ENCODE measurements at places on chromosomes 7 and 10.
A peak's percentile ranks its signal among the peaks of the same experiment; 100 is the strongest.

DNA sequence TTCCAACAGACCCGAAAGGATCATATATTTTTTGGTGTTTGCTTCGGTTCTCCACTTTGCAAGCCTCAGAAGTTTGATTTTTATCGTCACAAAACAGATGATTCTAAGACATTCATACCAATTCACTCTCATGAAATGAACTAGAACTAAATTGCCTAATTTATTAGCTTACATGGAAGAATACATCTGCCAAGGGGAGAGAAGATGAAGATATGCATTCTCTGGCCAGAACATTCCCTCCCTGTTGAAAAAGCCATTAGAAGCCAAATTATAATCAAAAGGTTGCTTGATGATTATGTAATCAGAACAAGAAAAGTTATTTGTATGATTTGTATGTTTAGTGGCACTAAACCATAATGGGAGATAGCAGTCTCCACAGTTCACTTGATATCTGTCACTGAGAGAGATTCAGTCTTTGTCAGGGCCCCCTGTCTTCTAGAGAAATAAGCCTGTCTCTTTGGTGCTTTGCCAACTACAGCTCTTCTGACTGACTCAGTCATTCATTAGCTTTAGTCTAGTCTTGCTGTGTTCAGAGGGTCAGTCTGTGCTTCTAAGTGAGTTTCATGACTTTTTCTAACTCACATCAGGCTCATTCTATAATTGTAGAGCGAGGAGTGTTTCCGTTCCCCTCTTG is 95.3 kb upstream of the GNAI1 start:
- no peak for DNase-seq

GRCh38 chr7:36405409-36405803 is 15.7 kb downstream of the ANLN start:
- peak; percentile 53 for DNase-seq

GRCh38 chr10:94397549-94398370 is 4.6 kb upstream of the TBC1D12 start:
- DNase-seq, result no peak

GRCh38 chr10:113309791-113310190 is 243.1 kb upstream of the HABP2 start:
- DNase-seq, result peak; percentile 89

DNA sequence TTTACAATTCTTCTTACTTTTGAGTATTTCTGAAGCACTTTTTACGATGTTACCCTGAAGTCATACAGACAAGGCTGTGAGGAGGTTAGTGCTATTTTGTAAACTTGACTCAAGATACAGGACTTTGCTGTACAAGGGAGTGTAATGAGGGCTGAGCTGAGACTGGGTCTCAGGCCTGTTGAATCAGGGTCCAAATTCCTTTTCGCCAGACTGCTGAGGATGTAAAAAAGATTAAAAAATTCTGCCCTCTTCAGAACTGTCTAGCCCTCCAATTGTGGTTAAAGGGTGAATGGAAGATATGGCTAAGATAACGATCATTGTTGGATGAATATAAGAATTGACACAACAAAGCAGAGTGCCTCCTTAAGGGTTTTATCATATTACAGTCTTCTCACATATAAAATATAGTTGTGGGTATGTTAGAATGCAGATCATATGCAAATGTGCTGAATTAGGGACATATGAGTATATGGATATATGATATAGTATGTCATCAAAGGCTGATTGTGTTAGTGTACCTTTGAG is 165.4 kb downstream of the SUGCT start:
- DNase-seq, result no peak

GRCh38 chr7:66258409-66258808 is 53.3 kb downstream of the TPST1 start:
- DNase-seq, result peak; percentile 41

- no peak for DNase-seq
These were observed 79.0 kb downstream of the GRB10 start for GRCh38 chr7:50703654-50704053.

DNA sequence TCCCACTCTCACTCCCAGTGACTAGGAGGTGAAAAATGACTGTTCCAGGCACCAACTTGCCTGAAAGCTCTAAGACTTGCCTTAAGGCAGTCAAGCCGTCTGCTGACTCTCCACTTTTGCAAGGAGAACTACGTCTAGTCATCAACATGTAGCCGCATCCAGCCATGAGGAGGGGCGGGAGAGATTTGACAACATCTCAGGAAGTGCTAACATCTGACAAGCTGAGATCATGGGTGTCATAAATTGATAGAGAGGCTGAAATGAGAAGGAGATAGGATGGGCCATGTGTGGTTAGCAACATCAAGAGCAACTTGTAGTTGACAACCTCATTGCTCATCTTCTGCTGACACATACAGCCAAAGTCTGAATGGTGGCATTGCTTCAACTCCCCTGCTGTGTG is 9.0 kb upstream of the TBXAS1 start:
- no peak for DNase-seq

GRCh38 chr7:130309986-130310385 is 17.0 kb downstream of the CPA4 start:
- no peak for DNase-seq

- peak; percentile 14 for DNase-seq
These were observed 572.0 kb downstream of the PTPRN2 start for GRCh38 chr7:158015403-158016179.

GRCh38 chr10:131892806-131893675 is 7.8 kb upstream of the PPP2R2D start:
- no peak for DNase-seq

DNA sequence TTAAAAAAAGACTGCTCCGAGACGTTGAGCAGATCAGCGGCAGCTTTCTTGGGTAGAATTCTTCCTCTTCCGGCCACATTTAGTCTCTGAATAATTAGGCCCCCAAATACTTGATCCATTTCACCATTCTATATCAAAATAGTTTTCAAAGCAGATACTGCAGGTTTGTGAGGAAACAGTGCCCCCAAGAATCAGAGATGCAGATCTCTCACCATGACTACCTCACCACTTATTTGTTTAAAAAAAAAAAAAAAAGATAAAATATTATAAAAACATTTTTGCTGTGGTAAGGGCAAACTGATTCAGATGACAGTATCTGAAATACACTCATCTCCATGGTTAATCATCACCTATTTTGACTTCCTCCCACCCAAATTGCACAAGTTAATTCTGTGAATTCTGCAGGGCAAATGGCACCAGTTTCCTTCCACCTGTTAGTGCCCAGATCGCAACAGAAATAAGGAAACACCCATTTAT is 210.4 kb downstream of the FAM107B start:
- DNase-seq, result no peak

DNA sequence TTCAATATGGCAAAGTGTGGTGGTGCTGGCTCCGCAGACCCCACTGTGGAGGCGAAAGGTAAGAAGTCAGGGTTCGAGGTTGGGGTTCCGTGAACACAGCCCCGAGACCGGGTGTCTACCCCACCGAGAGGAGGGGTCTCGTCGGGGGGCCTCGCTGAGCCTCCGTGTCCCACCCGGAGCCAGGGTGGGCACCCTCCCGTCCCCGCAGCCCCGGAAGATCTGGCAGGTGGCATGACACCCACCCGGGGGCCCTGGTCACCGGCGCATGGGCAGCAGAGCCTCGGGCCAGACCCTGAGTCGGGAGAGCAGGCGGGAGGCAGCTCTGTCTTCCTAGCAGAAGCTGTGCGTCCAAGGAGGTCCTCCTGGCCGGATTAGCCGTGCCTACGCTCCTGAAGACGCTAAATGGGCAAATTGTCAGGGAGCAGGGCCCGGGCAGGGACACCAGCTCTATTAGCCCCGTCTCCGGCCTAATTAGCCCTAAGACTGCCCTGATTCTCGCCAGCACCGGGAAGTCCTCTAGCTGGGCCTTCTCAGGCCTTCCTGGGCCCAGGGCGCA is 56.4 kb downstream of the UNCX start:
- DNase-seq, result no peak

GRCh38 chr10:92241158-92241500 is 49.7 kb downstream of the CPEB3 start:
- peak; percentile 80 for DNase-seq

- no peak for DNase-seq
These were observed 123.8 kb downstream of the PTEN start for GRCh38 chr10:87987206-87987605.

DNA sequence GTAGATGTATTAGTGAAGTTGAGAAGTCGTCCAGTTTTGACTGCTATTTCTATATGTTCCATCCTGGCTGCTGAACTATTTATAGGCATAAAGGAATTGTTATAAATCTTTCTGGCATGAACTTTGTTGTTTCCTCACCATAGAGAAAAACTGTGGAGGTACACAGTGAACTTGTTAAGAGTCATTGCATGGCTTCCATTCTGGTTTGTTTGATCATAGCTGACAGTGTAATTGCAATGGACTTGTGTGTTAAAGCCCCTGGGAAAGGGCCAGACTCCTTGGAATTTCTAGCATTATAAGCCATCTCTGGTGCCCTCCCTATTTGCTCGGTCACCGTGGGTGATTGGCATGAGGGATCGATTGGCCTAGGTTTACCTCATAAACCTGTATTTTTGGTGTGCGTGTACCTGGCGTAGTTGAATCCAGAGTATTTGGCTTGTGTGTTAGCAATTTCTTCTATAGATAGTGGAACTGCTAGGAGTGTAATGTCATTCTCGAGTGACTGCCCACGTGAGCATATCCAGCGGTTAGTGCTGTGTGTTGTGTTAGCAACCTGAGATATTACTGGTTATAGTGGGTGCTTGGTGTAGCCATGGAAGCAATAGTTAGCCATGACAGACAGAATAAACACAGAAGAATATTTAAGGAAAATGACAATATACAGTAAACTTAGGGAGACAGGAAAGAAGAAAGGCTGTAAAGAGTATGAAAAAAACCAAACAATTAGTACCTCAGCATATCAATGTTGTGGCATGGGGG is 5.9 kb upstream of the SYPL1 start:
- DNase-seq, result no peak

- DNase-seq, result no peak
These were observed 430.5 kb upstream of the GALNT17 start for GRCh38 chr7:70701477-70701876.

DNA sequence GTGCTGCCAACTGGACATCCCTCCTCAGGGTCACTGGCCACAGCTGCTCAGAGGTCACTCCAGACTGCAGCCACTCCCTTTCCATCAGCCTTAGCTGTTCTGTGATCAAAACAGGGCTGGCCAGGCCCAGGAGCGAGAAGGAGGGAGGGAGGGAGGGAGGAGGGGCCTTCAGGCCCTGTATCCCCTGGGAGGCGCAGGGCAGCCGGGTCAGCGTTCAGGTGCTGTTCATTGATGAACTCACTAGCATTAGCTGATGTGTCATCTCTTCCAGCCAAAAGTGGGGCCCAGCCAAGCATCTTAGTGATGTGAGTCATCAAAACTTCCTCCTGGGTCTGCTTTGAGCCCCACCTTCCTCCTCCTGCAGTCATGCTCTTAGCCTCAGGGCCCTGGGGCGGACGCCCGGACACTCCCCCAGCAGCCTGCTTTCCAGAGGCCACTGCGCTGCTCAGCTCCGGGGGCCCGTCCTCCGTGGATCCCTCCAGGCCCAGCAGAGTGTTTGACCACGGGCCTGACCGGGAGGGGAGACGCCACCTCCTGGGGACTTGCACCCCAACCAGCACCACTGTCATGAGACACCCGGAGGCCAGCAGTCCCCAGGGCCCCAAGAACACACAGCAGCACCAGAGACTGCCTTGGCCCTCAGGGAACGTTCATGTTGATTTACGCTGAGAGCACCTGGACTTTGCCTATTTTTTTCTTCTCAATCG is 149.2 kb downstream of the PRKAG2 start:
- DNase-seq, result no peak

GRCh38 chr7:5591278-5591874 is 167.7 kb upstream of the TNRC18 start:
- DNase-seq, result no peak

GRCh38 chr10:99999319-100000108 is 10.2 kb downstream of the DNMBP start:
- no peak for DNase-seq

DNA sequence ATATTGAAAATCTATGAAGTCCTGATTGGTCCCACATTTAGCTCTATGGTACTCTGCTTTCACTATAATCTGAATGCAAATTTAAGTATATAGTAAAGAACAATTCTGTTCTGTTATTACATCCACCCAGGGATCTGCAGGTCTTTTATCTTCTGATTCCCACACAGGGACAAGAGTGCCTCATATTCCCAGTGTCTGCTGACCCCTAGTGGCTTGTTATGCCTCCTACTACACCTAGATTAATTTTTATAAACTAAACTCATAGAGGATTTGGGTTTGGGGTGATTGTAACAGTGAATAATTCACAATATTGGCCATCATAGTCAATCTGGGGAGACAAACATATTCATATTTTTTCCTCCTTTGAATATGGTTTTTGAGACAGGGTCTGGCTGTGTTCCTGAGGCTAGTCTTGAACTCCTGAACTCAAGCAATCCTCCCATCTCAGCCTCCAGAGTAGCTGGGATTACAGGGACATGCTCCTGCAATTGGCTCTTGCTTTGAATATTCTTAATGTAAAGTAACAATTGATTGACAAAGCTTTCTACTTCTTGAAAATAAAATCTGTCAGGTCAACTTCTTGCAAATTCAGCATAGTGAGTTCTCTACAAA is 282.1 kb downstream of the KCND2 start:
- peak; percentile 67 for DNase-seq

- DNase-seq, result no peak
These were observed 46.2 kb downstream of the WDR11 start for GRCh38 chr10:120897343-120897742.

DNA sequence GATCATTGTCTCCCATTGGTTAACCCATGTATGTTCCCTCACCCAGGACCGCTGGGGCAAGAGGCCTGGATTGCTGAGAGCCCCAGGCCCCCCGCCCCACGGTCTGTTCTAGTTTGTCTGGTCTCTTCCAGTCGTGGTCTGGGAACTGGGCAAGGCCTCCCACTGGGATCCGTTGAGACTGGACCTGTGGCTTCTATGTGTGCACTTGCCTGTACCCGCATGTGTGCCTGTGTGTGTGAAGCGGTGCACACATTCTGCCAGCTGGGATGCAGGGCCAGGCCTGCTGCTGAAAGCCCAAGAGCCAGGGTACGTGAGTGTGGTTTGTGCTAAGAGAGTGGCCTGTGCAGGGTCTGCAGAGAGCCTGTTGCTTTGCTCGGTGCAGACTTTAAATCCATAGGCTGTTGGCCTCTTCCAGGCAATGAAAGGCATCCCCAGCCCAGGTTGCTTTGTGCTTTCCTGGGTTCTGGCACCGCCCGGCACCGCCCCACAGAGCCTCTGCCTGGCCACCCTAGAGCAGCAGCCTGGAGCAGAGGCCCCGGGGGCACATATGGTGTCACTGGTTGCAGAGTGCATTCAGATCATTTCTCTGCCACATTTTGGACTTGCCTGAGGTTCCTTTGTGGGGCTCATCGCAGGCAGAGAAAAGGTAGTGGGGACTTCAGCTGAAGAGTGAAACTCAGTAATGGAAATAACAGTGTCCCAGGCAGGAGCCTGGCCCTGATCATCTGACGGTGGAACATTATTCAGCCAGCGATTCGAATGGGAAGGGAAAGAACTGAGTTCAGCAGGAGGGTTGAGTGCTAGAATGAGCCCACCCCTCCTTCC is 215.5 kb downstream of the GLRX3 start:
- DNase-seq, result no peak

Data from pons (tissue), 1 donor.